ENCODE measurements at places on chromosomes 13 and 19. TPM values are rescaled to one million over a fixed set of nuclear protein-coding genes. Genes with fewer than 3 reads are reported as not detected.

- no peak for DNase-seq
These were observed 111.4 kb upstream of the SOX1 start for GRCh38 chr13:111955412-111956065.

DNA sequence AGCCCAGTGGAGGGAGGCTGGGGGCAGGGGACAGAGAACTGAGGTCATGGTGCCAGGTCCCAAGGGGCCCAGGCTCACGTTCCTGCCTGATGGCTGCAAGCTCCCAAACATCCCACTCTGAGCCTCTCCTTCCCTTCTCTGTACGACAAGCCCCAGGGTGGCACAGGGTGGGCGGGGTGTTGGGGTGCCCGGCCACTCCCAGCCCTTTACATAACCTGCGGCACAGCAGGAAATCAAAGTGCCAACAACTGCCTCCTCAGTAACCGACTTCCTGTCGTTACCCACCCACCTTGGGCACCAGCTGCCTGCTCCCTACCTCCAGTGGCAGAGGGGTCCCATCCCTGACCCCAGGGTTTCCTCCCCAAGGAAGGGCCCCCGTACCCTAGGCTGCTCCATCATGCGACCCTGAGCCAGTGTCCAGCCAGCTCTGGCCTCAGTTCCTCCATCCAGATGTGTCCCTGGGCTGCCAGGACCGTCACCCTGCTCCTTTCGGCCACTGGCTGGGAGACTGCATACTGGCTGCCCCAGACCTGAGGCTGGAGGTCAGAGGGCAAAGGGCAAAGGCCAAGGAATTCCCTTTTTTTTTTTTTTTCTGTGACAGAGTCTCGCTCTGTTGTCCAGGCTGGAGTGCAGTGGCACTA lies 27.7 kb upstream of the NFIC start:
- DNase-seq = no peak

Gene ZIM2
- 0.88 TPM for total RNA-seq

- DNase-seq = no peak
These were observed 1.8 kb downstream of the ZNF460 start for GRCh38 chr19:57282011-57282643.

DNA sequence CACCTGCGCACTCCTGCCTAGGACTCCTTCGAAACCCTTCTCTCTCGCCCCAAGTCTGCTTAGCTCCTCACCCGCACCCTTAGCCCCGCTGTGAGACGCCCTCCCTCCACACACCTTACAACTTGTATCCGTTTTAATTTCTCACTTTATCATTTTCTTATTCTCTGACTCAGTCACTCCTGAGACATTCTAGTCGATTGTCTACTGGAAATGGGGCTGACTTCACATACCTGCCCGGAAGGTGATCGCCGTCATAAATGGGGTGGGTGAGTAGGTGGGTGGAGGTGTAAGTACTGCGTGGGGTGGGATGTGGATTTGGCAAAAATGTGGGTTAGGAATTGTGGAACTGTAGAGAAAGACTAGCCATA lies 714 bp downstream of the NDFIP2 start:
- DNase-seq = no peak

GRCh38 chr13:97660594-97661260 lies 226.8 kb downstream of the RAP2A start:
- no peak for DNase-seq

GRCh38 chr13:30971575-30971974 lies 39.1 kb downstream of the TEX26 start:
- DNase-seq = no peak

Gene NAPSA
- total RNA-seq = 1.3 TPM

DNA sequence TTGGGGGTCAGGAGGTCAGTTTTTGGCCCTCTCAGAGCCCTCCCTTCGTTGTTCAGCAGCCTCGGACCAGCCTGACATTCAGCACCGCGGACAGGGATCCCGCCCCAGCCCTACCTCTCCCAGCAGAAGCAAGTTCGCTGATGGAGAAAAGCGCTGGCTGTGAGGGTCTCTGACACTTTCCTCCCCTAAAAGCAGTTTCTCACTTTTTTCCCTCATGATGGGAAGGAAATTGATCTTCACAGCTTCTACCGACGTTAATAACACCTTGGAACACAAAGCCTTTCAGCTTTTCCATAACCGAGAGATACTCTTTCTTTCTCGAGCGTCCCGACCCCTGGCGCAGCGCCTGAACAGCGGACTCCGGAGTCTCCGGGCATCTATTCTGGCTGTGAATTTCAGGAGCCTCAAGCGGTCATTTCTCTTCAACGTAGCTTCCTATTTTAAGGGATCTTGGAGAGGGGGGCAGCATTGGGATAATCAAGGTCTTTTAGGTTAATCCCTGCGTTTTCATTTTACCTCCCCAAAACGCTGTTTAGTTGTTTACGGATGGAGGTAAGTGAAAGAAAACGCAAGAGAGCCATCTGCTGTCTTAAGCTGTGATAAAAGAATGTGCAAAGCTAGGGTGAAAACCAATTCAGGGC lies 467.2 kb downstream of the ITGBL1 start:
- DNase-seq = no peak

Gene LRRC63
- total RNA-seq = not detected

DNA sequence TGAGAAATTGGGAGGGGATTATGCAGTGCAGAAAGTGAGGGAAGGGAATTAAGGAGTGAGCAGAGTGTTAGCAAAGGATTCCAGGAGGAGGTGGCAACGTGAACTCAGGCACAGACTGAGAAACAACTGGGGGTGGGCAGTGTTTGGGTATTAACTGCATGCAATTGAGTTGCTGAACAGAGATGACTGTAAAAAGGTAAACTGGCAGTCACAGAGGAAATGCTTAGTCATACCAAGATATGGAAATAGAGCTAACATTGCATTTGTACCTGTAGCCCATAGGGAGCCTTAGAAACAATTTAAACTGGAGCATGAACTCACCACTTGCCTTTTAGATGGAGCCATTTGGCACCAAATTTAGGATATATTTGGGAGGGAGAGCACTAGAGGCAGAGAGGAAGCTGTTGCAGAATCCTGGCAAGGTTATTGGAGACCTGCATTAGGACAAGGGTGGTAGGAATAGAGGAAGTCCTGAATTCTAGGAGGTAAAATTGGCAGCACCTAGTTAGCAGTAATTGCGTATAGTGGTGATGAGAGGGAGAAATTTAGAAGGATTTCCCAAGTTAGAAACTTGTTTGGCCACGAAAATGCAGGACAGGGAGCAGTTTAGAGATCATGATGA lies 100.6 kb upstream of the FRY start:
- DNase-seq = no peak

Gene ZNF135
- total RNA-seq = 4.6 TPM

DNA sequence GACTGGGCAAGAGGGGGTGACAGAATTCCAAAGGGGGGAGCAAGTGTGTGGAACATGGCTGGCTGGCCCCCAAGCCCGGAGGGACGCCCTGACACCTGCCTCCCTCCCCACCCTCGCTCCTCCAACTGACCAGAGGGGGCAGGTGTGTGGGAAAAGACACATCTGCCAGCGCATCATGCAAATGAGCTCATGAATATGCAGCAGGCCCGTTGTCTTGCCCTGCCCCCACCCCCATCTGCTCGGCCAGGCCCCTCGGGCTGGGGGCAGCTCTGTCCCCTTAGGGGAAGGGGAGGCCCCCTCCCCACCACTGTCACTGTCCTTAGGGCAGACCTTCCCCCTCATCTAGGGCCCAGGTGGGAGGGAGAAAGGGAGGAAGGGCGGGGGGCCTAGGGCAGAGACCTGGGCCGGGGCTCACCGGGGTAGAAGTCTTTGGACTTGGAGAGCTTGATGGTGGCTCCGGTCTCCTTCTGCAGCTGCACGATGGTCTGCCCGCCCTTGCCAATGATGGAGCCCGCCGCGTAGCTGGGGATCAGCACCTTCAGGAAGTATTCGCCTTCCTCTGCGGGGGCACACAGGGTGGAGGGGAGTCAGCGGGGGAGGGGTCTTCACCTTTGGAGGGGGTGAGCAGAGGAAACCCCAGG lies 12.9 kb downstream of the NOVA2 start:
- DNase-seq = no peak

GRCh38 chr13:42575938-42576337 lies 2.0 kb downstream of the TNFSF11 start:
- no peak for DNase-seq

- no peak for DNase-seq
These were observed 144.5 kb upstream of the ZNF536 start for GRCh38 chr19:30227661-30228112.

Measured in omental fat pad (tissue), 4 donors.